NCI-H524 (cell line): ENCODE measurements at places on chromosomes 3 and 15.

DNA sequence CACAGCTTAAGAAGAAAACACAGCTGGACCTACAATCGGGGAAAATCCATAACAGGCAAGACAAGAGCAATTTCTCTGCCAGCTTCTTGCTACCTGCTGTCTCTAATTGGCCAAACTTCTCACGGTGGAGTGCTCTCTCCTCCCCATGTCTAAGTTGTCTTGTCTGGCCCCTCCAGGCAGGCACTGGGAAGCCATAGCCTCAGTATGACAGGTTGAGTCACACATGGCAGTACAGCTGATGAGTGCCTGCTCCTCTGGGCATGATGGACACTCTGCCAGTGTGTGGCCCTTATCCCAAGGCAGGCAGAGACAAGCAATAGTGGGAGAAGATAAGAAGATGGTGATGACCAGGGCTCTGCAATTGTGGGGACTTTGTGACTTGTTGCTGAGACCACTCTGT, 551.8 kb downstream of the DIPK2A start:
- DNase-seq: no peak

- DNase-seq: no peak
These were observed 2.4 kb upstream of the CFAP91 start for GRCh38 chr3:119700269-119700919.

DNA sequence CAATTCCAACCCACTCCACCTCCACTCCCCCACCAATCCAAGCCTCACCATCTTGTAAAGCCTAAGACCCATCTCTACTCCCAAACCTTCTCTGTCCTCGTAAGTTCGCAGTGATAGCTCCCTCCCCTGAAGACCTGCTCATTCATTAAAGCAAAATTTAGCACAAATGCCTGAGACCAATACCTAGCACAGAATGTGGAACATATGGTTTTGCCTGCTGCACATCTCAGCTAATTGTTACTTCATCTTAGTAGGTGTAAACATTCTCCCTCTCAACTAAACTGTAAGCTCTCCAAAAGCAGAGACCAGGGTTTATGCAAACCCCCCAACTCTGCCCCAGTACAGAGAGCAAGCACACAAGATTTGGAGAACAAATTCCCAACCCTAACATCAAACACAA, 20.5 kb downstream of the DCLK3 start:
- DNase-seq: peak; percentile 49

DNA sequence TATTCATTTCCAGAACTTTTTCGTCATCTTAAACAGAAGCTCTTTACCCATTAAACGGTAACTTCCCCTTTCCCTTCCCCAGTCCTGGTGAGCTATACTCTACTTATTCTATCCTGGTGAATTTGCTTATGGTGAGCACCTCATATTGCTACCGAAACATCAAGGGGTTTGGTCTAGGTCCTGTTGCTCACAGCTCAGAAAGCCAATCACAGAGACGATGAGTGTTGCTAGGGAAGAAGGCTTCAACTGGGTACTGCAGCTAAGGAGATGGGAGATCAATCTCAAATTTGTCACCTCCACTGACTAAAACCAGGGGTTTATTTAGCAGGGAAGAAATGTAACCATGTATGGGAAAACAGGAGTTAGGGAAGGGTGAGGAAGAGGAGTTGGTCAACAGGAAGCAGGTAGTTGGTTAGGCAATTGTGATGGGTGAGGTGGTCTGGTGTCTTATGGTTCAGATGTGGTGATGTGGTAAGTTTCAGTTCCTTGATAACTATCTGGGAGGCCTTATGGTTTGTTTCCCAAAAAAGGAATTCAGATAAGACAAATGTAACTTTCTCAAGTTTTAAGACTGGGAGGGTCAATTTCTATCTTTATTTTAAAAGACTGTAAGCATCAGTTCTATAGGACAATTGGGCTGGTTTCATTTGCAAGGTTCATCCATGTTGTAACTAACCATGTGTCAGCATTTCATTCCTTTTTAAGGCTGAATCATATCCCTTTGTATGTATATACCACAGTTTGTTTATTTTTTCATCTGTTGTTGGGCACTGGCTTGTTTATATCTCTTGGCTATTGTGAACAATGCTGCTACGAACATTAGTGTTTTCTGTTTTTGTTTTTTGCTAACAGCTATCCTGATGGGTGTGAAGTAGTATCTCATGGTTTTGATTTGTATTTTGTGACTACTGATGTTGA, 24.3 kb downstream of the ARHGAP11B start:
- no peak for DNase-seq

DNA sequence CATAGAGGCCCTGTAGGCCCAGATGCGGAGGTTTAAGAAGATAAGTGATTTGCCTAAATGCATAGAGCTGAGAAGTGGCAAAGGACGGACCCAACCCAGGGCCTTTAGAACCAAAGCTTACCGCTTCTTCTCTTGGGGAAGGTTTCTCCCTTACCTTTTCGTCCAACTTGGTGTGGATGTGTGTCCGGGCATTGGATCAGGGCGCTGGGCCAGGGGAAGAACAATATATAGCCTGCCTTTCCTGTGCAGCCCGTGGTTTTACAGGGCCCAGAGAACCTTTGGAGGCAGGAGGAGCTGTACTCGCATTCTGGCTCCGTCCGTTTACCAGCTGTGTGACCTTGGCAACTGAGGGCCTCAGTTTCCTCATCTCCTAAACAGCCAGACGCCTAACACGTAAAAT, 686 bp upstream of the P3H2 start:
- no peak for DNase-seq

- no peak for DNase-seq
These were observed 128.8 kb upstream of the PRR23C start for GRCh38 chr3:139173372-139174108.

- no peak for DNase-seq
These were observed 119.6 kb downstream of the ASB7 start for GRCh38 chr15:100721758-100722550.

DNA sequence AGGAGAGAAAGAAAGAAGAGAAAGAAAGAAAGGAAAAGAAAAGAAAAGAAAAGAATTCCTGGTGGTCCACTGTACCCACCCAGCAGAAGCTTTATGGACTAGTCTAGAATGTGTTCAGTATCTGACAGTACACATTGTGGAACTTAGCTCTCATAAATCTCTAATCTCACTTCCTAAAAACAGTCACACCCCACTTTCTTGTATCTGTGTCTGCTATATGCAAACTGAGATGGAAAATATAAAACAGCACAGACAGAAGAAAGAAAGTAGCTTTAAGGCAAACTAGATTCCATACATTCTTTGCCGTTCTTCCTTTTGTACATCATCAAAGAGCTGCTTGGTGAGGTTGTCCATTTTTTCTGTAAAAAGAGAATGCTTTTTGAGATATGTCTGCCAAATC, 41.1 kb upstream of the GNB5 start:
- DNase-seq: no peak

DNA sequence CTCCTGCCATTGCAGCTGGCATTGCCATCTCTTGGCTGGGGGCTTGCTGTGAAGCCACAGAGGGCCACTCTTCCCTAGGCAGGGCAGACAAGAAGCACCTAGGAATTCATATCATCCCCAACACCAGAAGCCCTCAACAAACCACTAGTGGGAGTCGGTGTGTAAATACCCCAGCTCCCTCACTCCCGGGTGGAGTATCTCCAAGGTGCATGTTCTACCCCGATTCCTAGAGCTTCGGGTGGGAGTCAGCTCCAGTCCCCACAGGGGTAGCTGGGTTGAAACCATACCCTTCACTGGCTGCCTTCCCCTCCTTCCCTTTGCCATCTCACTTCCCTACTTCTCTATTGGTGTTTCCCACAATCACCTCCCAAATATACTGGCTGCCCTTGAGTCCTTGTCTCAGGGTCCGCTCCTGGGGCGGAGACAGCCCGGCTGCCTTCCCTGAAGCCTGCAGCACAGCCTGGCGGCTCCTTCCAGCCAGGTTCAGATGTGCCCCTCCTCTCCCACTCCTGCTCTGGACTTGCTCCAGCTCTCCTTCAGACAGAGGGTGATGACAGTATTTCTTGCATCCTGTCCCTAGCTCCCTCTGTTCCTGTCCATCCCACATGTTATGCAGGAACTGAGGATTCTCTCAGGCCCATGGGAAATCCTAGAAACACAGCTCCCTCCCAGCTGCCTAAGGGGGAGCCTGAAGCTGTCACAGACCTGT, 33.3 kb downstream of the FAM3D start:
- DNase-seq: no peak

- DNase-seq: no peak
These were observed 11.2 kb upstream of the TMEM212 start for GRCh38 chr3:171831936-171832335.

DNA sequence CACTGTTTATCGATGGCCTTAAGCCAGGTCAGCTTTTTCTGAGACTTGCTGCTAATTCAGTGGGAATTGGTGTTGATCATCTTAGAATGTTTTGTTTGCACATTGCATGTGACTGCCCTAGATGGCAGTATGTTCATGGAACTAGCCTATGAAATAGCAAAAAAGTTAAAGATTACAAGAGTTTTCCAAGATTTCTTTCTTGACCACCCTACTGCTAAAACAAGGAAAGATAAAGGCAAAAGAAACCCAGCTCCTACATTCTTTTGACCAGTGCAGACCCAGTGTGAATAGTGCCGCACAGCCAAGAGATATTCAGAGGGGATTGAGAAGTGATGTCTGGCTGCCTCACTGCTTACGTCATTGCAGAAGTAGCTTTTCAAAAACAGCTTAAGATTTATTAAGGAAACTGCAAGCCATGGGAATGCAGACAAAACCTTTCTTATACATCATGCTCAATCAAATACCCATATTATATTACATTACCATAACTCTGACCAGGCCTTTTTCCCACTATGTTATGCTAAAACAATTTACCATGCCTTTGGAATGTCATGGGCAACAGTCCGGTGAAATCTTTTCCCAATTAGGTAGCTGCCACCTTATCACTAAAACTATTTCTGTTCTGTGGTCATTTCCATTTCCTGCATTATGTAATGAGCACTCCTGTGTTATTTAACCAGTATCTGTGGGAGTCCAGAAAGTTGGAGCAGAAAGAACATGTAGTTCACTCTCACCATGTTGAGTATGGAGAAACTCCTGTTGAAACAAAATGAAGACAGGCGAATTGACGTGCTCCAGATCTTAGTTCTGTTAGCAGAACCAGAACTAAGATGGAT, 6.0 kb downstream of the PHLDB2 start:
- DNase-seq: no peak

- no peak for DNase-seq
These were observed 37.3 kb downstream of the CACNA1D start for GRCh38 chr3:53531749-53532148.

DNA sequence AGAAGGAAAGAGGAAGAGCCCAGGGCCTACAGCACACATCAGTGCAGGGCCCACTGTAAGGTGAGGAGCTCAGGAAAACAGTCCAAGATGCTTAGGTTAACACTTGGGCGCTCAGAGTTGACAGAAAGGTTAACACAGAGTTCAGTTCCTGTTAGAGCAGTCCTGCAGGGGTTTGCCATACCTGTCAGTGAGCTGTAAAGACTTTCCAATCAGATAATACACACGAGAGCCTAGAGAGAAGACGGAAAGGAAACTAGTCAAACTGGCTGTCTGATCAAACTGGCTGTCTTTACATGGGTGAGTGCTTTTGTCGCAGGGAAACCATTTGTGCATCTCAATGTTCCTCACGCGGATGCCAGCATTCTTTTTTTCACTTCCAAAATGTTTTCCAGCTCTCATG, 61.4 kb upstream of the ARHGEF26 start:
- DNase-seq: no peak

- DNase-seq: peak; percentile 5
These were observed 10.3 kb downstream of the ATG7 start for GRCh38 chr3:11282250-11283138.

- no peak for DNase-seq
These were observed 360.6 kb upstream of the SGO1 start for GRCh38 chr3:20546636-20547035.

- DNase-seq: no peak
These were observed 22.2 kb downstream of the GRAMD2A start for GRCh38 chr15:72175186-72176044.

DNA sequence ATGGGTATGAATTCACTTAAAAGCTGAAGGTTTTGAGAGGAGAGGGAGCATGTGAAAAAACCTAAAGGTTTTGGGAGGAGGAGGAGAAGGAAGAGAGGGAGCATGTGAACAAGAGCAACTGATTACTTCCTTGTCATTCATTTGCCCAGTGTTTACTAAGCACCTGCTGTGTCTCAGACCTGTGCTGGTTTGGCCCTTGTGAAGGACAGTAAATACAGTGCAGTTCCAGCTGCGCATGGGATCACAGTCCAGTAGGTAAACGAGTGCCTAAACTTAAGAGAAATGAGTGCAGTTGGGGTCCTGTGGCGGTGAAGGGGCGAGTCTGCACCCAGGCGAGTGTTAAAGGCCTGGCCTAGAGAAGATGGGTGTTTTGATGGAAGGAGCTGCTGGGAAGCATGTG, 38.6 kb downstream of the IGF1R start:
- no peak for DNase-seq

- no peak for DNase-seq
These were observed 36.7 kb upstream of the MFGE8 start for GRCh38 chr15:88949734-88950400.

- DNase-seq: no peak
These were observed 340.8 kb upstream of the DPH6 start for GRCh38 chr15:35886765-35887164.

- no peak for DNase-seq
These were observed 54.8 kb upstream of the CHRNB4 start for GRCh38 chr15:78695854-78696253.

DNA sequence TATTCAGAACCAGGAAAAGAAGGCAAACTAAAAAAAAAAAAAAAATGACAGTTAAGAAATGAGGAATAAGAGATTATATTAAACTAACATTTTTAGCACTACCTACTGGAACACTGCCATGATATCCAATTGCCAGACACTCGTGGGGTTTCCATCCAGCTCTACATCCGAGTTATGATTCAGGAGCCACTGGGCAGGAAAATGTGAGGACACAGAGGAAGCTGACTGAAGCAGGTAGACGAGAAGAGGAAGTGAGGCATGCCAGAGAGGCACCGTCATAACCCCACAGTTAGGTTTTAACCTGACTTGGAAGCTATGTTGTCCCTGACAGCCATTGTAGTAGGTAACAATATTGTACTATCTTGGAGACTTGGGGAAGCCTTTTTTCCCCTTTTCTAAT, 495.0 kb downstream of the NLGN1 start:
- DNase-seq: no peak

GRCh38 chr15:94584833-94585244, 353.5 kb downstream of the MCTP2 start:
- no peak for DNase-seq

- DNase-seq: no peak
These were observed 654.6 kb downstream of the MECOM start for GRCh38 chr3:169008776-169009358.

GRCh38 chr15:66287461-66288057, 5.8 kb upstream of the DIS3L start:
- peak; percentile 56 for DNase-seq

GRCh38 chr3:138443091-138443490, 8.7 kb downstream of the ESYT3 start:
- no peak for DNase-seq

DNA sequence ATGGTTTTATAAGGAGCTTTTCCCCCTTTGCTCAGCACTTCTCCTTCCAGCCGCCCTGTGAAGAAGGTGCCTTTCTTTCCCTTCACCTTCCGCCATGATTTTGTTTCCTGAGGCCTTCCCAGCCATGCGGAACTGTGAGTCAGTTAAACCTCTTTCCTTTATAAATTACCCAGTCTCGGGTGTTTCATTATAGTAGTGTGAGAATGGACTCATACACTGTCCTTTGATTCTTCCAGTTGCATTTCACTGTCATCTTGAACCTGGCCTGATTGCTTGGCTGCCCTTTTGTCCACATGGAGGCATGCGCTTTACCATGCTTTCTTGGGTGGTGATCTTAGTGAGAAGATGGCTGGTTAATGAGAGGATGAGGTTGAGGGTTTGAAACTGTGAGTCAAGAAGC, 23.2 kb downstream of the USP13 start:
- no peak for DNase-seq

- no peak for DNase-seq
These were observed 78.4 kb downstream of the CADM2 start for GRCh38 chr3:85037203-85037602.
